ENCODE measurements at places on chromosomes 2 and 18.

DNA sequence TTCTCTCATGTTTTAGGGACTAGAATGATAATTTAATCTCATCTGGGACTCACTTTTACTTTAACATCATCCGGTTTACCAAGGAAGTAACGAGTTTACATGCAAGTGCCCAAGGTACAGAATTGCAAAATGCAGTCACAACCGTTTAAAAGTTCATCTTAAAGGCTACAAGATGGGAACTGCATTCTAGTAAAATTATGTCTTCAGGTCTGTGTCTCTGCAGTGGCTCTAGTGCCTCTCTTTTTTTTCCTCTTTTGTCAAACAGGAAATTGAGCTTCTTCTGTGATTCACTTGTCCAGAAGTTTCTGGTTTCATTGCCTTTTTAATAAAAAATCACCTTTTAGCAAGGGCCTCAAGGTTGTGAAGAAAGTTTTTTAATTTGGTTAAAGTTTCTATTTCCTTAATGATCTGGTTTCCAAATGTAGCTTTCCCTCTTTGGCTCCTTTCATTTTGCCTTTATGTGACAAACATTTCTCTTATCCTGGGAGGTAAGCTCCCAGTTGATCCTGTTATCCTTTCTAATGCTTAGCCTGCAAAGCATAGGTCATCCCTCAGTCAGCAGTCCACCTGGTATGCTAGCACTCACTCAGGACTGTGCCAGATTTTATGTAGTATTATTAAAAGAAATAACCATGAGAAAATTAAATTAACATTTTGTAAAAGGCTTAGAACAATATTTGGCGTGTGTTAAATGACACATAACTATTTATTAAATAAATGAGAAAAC, 2.4 kb downstream of the GLS start:
- DNase-seq = no peak

DNA sequence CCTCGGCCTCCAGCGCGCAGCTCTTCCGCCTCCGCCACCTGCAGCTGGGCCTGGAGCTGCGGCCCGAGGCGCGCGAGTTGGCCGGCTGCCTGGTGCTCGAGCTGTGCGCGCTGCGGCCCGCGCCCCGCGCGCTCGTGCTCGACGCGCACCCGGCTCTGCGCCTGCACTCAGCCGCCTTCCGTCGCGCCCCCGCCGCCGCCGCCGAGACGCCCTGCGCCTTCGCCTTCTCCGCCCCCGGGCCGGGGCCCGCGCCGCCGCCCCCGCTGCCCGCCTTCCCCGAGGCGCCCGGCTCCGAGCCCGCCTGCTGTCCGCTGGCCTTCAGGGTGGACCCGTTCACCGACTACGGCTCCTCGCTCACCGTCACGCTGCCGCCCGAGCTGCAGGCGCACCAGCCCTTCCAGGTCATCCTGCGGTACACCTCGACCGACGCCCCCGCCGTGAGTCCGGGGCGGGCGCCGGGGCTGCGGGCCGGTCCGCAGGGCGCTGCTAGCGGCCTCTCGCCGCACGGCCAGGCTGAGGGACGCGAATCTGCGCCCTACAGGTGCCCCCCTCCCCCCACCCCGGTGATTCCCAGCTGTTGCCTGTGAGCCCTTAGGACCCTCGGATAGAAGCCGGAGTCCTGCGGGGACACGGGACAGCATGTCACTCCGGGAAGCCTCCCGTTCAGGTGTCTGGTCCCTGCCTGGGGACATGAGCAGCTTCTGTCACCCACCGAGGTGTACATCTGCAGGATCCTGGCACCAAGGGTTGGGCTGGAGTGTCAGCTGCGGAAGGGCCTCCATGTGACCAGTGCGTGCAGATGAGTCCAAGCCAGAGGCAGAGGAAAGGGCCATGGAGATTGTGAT, 616 bp downstream of the RNPEPL1 start:
- peak; percentile 85 for DNase-seq

GRCh38 chr2:225662101-225662500, 262.6 kb downstream of the NYAP2 start:
- no peak for DNase-seq

- no peak for DNase-seq
These were observed 1.8 kb downstream of the SP3 start for GRCh38 chr2:173963323-173963816.

GRCh38 chr2:239227661-239228371, 173.0 kb downstream of the HDAC4 start:
- DNase-seq = no peak

DNA sequence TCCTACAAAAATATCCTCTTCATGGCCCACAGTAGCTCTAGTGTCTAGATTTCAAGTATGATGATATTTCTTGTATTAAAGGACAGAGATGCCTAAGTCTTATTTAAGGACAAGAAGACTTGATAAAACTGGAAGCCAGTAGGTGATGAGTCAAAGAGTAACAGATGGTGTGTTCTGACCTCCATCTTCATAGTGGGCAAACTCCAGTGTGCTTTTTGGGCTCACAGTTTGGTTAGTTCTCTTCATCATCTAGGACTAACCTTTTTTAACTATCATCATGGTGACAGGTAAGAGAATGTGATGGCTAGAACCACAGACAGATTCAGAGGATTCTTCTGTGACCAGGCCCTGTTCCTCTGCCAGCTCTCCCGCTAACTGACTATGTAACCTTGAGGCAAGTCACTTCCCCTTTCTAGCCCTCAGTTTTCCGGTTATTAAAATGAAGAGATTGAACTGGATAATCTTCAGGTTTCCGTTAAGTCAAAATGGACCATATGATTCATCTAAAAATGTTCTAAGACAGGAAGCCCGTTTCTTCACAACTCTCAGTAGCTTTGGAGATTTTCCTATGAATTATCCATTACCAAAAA, 140.3 kb upstream of the RASGRP3 start:
- no peak for DNase-seq
